Endothelial cell of umbilical vein (primary cell): ENCODE measurements at places on chromosomes 1 and 21. TPM values are rescaled to one million over a fixed set of nuclear protein-coding genes. Genes with fewer than 3 reads are reported as not detected.

GRCh38 chr1:40659649-40659947 lies 5.9 kb downstream of the RIMS3 start:
- DNase-seq: no peak

The ADORA1 gene
- not detected in 2 replicates for total RNA-seq

GRCh38 chr1:48859456-48859855 lies 82.8 kb upstream of the BEND5 start:
- no peak for DNase-seq

DNA sequence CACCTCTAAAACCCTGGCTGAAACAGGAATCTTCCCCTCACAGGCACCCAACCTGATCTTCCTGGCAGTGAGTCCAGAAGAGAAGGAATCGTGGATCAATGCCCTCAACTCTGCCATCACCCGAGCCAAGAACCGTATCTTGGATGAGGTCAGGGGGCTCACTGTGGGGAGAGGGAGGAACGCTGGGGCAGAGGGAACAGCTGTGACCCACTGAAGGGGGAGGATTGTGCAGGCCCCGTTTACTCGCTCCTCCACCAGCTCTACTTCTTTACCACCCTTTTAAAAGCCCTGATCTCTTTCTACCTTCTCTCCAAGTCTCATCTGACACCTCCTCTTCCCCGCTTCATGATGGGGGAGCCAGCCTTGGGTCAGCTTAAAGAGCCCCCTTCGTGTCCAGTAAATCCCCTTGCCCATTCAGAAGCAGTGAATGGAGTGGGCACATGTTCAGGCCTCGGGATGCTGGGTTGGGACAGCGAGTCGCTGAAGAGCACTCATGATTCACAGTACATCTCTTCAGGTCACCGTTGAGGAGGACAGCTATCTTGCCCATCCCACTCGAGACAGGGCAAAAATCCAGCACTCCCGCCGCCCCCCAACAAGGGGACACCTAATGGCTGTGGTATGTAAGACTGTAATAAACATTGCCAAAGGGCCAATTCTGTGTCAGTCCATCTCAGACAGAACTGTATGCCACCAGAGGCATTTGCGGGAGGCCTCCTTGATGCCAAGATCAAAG lies 7.3 kb downstream of the PLEKHO1 start:
- DNase-seq: no peak

DNA sequence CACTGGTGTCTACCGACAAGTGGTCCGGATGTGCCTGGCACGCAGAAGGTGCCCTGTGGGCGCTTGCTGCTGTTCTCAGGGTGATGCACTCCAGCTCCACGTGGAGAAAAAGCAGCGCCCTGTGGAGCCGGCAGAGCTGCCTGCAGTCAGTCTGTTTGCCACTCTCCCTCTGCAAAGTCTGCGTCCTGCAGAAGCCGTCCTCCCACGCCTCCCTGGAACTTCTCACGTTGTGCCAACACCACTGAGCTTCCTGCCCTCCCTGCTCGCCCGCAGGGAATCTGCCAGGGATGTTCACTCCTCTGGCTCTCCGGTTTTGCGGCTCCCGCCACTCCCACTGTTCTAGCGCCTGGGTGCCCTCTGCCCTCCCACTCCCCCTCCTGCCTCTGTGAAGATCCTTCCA lies 19.8 kb upstream of the UBXN10 start:
- no peak for DNase-seq
